Stimulated activated CD4-positive, alpha-beta T cell treated with anti-CD3 and anti-CD28 coated beads, Interleukin-2, amount 100 ng/mL, for 48 hours (primary cell): ENCODE measurements at places on chromosomes 6 and 20.

- DNase-seq = no peak
Measured at GRCh38 chr20:1894471-1894950, 696 bp upstream of the SIRPA start.

DNA sequence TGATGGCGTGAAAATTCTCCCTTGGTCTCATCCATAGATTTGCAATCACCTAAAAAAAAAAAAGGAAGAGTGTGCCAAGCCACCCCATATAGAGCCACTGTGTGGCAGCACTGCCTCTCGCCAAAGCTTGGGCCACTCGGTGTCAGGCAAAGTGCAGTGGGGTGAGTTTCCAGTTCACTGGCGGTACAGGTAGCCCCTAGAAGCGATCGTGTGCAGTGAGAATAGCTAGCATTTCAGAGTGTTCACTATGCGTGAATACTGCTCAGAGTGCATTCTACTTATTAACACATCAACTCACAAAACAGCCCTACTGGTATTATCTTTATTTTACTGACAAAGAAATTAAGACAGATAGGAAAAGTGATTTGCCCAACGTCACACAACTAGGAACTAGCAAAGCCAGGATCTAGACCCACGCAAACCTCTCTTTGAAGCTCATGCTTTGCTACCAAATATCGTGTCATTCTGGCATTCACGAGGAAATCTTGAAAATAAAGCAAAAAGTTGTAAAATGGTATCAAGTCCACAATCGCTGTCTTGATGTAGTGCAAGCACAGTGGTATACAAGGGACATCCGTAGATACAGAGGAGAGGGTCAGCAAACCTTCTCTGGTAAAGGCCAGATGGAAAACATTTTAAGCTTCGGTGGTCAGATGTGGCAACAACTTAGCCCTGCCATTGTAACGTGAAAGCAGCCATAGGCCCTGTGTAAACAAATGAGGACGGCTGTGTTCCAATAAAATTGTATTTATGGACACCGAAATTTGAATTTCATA is 10.4 kb upstream of the GCNT2 start:
- DNase-seq = no peak

- no peak for DNase-seq
Measured at GRCh38 chr6:90660931-90661330, 74.1 kb upstream of the MAP3K7 start.

- no peak for DNase-seq
Measured at GRCh38 chr20:25274481-25274880, 26.6 kb downstream of the PYGB start.
